ENCODE measurements at places on chromosomes 2 and 18.

GRCh38 chr2:65992198-65992554, 442.7 kb upstream of the MEIS1 start:
- DNase-seq, result no peak

- DNase-seq, result no peak
These were observed 141.5 kb downstream of the NCKAP5 start for GRCh38 chr2:133426791-133427190.

GRCh38 chr2:239466061-239466754, 65.4 kb upstream of the HDAC4 start:
- no peak for DNase-seq

GRCh38 chr2:28408764-28409599, 16.3 kb downstream of the FOSL2 start:
- peak; percentile 66 for DNase-seq

DNA sequence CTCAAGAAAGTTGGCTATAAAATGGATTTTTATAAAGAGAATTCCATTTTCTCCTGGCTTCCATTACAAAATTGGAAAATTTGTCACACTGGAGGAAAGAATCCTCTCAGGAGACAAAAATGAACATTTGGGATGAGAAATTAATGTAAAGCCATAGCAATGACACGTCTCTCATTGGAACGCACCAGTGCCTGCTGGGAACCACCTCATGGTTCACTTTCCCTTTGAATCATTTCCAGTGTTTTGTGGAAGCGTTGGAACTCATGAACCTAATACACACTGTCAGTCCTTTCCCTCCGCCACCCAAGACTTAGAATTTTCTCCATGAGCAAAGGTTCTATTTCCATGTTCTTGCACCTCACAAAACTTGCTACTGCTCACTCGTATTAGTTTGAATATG, 21.0 kb upstream of the NRP2 start:
- no peak for DNase-seq

DNA sequence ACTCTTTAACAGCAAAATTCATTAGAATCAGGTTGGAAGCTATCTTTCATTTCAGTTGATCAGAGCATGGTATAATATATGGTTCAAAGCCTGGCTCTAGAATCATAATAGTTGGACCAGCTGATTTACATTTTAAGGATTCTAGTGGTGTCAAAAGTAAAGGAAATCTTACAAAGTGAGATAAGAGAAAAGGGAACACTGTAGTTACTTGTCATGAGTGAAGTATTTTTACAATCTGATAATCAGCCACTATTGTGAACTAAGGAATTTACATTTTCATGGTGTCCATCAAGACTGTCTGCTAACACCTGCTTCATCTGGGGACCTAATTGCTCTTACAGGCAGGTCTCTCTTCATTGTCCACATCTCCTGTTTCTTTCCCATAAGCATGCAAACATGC, 161.1 kb downstream of the SLC39A10 start:
- no peak for DNase-seq

DNA sequence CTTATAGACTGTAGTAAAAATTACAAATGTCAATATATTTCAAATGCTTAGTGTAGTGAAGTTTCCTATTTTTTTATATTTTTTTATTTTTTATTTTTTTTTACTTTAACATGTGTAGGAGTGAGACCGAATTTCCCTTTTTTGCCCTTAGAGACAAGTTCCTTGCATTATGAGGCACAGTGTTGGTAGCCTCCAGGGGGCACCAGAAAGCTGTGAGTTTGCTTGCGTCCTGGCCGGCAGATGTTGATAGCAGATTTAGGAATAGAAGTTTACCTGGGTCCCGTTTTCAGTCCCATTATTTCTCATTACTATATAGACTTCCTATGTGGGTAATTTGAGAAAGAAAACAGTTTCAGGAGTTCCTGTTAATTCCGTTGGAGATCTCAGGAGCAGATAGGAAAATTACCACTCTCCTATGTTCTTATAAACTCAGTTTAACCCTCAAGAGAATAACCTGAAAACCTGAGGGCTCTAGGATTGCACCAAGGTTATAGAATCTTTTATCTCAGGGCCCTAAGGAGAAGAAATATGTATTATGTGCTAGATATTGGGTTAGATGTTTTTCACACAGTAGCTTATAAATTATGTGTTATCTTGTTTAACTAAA, 157.5 kb upstream of the SESTD1 start:
- DNase-seq, result peak; percentile 73

GRCh38 chr2:198187841-198188240, 383.4 kb downstream of the PLCL1 start:
- DNase-seq, result no peak

- peak; percentile 66 for DNase-seq
These were observed 177.3 kb downstream of the HAUS1 start for GRCh38 chr18:46281185-46282176.
